A172 (cell line): ENCODE measurements at places on chromosomes 13 and 19. TPM values are rescaled to one million over a fixed set of nuclear protein-coding genes. Genes with fewer than 3 reads are reported as not detected.
A peak's percentile ranks its signal among the peaks of the same experiment; 100 is the strongest.

IL4I1 gene
- total RNA-seq = 6.4 and 15.4 TPM in 2 replicates

DNA sequence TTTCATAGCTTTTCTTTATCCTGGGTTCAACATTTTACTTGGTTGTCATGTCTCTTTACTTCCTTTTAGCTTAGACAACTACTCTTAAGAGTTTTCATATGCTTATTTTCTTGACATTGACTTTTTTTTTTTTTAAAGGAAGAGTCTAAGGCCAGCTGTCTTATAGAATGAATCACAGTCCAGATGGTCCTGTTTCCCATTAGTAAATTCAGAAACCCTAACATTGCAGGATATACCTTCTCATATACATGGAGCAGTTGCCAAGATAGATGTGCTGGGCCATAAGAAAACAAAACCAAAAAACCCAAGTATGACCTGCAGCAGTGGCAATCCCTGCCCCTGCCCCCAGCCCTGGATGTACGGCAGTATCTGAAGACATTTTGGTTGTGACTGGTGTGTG lies 72.8 kb downstream of the COG3 start:
- no peak for DNase-seq

DNA sequence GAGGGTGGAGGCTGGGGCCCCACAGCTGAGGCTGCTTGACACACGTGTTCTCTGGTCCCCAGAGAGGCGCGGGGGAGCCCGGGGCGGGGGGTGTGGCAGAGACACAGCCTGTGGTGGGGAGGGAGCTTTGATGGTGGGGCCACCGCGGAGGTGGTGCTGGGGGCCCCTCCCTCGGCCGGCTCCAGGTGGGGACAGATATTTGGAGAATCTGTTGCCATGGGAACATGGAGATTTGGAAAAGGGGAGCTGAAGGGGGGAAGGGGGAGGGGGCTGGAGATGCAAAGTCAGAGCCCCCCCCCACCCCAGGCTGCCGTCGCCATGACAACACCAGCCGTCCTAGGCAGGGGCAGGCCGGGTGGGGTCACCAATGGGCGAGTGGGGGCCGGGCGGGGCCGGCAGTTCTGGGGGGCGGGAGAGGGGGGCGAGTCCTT lies 1.2 kb downstream of the PRKCG start:
- no peak for DNase-seq

- DNase-seq = no peak
Observed at GRCh38 chr13:71312923-71313322, 554.1 kb downstream of the DACH1 start.

DNA sequence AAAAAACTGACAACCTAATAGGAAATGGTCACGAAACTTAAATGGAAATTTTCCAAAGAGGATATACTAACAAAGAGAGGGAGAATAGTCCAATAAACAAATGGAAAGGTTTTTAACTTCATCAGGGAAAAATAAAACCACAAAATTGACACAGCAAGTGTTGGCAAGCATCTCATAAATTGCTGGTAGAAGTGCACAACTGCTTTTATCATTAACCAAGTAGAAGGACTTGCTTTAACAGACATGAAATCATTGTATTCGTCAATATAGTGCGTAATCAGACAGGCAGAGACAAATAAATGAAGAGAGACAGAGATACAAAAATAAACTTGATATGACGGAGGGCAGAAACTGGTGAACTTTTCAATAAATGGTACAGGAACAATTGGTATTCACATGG lies 7.4 kb downstream of the TGDS start:
- no peak for DNase-seq

- DNase-seq = no peak
Observed at GRCh38 chr19:35710784-35711723, 6.7 kb downstream of the ZBTB32 start.

- peak; percentile 53 for DNase-seq
Observed at GRCh38 chr19:35596366-35596999, 10.5 kb downstream of the PMIS2 start.

DNA sequence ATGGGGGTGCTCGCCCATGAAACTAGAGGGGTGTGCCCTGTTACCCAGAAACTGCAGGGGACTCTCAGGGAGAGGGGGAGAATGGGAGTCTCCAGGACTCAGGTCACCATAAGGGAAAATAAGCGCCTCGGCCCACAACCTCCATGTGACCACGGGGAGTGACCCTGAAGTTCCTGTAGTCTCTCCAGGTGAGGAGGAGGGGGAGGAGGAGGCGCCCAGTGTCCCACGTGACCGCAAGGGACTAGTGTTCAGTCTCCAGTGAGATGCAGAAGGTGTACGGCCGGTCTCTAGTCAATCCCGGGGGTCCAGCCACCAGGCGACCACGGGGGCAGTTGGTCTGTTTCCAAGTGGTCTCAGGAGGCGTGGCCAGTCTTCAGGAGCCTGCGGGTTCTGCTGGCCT lies 16.0 kb downstream of the TM6SF2 start:
- no peak for DNase-seq

GRCh38 chr13:51783428-51784094 lies 20.4 kb downstream of the DHRS12 start:
- DNase-seq = no peak

GRCh38 chr19:50537769-50538230 lies 24.1 kb upstream of the ASPDH start:
- peak; percentile 81 for DNase-seq

DNA sequence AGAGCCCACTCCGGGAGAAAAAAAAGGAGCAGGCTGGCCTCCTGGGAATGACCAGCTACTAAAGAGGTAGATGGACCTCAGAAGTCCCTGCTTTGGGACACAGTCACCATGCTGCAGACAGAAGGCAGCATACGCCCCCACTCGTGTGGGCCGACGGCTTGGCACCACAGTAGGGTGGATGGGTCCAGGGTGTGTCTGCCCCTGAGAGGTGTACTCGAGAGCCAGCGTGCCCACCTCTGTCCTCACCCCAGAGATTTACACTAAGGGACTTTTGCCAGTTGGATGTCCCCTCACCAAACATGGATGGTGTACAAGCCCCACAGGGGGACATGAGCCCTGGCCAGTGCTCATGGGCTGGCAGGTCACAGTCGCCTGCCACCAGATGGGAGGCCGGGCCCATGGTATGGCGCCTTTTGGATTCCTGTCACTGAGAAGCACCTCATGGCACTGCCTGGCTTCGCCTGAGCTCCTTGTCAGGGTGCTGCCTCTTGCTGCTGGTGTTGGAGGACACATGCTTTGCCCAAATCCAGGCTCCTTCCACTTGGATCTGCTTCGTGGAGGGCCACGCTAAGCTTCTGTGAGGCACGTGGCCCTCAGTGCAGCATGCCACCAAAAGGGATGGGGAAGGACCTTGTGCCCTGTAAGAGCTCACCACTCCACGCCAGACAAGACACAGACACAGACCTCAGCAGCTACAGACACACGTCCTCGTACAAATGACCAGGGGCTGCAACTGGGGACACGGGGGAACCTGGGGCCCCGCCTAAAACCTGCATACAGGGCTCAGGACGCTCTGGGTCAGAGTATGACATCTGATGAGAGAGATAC lies 13.3 kb upstream of the EPHX3 start:
- DNase-seq = no peak
